ENCODE measurements at places on chromosomes 6 and 20.

- DNase-seq: no peak
Measured at GRCh38 chr20:48824830-48825565, 2.8 kb downstream of the PREX1 start.

DNA sequence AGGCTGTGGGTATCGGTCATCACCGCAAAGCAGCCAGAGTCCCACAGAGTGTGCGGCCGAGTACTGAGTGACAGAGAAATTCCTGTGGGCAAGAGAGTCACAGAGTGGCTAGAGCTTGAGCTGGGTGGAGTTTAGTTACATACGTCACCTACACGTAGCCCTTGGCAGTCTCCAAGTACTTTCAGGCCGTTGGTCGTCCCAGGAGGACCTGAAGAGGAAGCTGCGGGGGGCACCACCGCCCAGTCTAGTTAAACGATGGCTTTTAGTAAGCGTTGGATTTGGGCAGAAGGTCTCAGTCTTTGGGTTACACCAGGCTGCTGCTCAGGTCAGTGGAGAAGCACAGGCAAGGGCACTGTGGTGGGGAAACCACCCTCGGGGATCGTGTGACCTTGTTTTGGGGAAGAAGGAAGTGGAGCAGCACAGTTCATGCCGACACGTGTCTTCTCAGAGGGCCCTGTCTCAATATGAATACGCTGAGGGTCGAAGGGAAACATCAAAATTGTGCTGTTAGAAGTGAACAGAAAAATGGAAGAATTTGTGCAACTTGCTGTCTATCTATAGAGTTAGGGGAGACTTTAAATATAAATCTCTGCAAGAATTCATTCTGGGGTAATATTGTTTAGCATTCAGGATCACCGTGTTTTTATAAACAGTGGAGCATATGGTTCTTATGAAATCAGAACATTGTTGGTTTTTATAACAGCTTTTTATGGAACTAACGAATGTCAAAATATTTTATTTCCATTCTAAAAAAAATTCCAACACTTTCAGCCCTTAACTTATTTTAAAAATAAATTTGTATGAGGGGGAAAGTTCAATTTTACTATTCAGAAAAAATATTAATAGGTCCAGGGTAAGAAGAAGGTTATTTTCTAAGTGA lies 28.6 kb downstream of the KIF25 start:
- no peak for DNase-seq

GRCh38 chr6:148274809-148275208 lies 67.8 kb upstream of the SASH1 start:
- DNase-seq: no peak

GRCh38 chr6:1619673-1620503 lies 10.2 kb downstream of the FOXC1 start:
- no peak for DNase-seq

GRCh38 chr6:240151-240550 lies 52.1 kb upstream of the DUSP22 start:
- DNase-seq: no peak
